Stimulated activated naive B cell treated with anti-CD40 and anti-IgM and Interleukin-4, amounts not matched to agents 10 μg/mL and 1 μg/mL and 100 μg/mL, for 72 hours (primary cell): ENCODE measurements at places on chromosomes 5 and 9.

GRCh38 chr9:34650816-34651215, 1.2 kb upstream of the IL11RA start:
- DNase-seq, result no peak

- no peak for DNase-seq
Measured at GRCh38 chr9:128911529-128912035, 9.2 kb upstream of the PHYHD1 start.

DNA sequence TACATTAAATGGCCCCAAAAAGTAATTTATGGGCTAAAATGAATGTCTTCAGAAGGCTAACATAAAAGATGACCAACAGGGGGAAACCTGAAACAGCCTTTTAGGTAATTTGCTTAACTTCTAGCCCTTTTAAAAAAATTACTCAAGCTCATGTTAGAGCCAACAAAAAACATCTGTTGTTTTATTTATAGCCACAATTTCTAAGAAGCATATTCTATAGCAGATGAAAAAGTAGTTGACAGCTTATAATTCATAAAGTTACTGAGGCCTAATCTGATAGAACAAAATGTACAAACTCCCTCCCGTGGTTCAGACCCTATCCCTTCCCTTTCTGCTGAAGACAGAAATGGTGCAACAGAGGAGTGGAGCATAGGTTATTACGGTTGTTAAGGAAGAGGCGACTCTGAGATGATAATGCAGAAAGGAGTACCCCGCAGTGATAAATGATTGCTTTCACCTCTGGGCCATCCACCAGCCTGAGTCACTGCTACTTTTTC, 46.1 kb downstream of the PIK3R1 start:
- no peak for DNase-seq

DNA sequence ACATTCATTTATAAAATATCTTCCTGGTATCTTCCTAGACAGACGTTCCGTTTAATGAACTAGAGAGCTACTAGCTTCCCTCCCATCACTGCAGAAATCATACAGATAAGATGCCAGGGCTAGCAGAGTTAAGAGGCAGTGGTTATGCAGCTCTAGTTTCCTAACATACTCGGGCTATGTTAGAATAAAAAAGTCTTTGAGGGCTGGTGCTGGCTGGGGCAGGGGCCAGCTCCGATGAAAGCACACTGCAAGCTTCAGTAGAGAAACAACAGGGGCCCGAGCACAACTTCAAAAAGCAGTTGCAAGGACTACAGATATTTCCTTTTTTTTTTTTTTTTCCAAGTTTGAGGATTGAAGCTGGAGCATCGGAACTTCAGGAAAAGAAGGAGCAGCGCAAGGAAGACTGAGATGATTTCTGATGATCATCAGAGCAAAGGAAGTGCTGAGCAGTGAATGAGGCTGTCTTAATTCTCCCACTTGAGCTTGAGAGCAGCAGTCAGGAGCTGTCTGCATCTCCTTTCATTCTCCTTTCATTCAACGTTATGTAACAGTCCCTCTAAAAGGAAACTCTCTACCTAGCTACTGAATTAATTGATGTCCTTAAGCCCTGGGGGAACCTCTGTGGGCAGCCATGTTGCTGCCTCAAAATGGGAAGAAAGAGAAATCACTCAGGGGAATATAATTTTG, 47.6 kb upstream of the ADCY2 start:
- DNase-seq, result no peak

GRCh38 chr5:170408877-170409660, 19.9 kb upstream of the KCNMB1 start:
- no peak for DNase-seq

GRCh38 chr5:32210151-32210550, 36.0 kb upstream of the GOLPH3 start:
- no peak for DNase-seq

DNA sequence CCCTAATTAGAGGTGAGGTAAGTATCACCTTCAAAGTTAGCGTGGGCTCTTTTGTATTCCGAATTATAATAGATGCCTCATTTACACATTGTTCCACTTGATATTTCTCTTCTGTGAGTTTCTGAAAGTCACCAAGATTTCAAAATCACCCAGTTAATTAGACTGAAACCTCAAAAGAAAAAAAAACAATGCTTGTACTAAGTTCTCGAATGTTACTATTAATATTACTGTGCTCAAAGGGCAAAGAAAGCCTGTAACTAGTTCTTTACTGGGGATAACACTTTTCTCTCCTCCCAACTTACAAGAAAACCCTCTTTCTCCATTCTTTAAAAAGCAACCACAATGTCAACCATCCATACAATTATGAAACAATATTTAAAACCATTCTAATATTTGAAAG, 98.5 kb downstream of the STRBP start:
- DNase-seq, result no peak

GRCh38 chr5:65157906-65158603, 323.7 kb downstream of the ADAMTS6 start:
- no peak for DNase-seq

- no peak for DNase-seq
Measured at GRCh38 chr9:109264877-109265587, 55.8 kb downstream of the EPB41L4B start.

- DNase-seq, result no peak
Measured at GRCh38 chr9:132350861-132351315, 3.9 kb downstream of the SETX start.

- no peak for DNase-seq
Measured at GRCh38 chr9:16871336-16872151, 1.1 kb upstream of the BNC2 start.

GRCh38 chr5:76610196-76610595, 13.0 kb downstream of the F2RL2 start:
- DNase-seq, result no peak

GRCh38 chr9:75169623-75170022, 81.3 kb downstream of the OSTF1 start:
- no peak for DNase-seq

GRCh38 chr9:93843396-93843795, 111.8 kb downstream of the BARX1 start:
- DNase-seq, result no peak

DNA sequence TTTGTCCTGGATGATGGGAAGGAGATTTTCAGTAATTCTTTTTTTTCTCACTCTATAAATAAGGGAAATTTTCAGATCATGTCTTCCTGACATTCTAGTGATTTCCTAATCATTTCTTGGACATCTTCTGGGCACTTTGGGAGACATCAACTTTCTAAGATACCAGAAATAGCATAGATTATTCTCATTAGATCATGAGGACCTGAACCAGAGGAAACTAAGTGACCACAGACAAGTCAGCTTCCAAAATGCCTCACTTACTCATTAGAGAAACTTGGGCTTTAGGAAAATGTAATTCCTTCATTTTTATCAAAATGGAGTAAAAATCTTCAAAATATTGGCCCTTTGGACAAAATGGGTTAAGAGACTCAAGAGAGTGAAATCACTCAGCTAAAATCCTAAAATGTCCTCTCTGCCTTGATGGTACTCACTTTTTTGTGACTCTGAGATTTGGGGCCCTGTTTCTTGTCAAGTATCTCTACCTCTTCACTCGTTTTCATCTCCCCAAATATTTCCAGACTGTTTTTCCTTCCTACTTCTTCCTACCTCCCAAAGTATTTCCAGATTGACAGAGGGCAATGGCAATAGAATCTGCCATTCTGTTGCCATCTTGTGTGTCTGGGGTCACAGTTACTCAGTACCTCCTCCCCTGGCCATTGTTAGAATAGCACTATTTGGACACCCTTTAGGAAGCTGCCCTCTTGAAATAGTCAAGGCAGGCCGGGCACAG, 194.5 kb downstream of the NR3C1 start:
- no peak for DNase-seq

DNA sequence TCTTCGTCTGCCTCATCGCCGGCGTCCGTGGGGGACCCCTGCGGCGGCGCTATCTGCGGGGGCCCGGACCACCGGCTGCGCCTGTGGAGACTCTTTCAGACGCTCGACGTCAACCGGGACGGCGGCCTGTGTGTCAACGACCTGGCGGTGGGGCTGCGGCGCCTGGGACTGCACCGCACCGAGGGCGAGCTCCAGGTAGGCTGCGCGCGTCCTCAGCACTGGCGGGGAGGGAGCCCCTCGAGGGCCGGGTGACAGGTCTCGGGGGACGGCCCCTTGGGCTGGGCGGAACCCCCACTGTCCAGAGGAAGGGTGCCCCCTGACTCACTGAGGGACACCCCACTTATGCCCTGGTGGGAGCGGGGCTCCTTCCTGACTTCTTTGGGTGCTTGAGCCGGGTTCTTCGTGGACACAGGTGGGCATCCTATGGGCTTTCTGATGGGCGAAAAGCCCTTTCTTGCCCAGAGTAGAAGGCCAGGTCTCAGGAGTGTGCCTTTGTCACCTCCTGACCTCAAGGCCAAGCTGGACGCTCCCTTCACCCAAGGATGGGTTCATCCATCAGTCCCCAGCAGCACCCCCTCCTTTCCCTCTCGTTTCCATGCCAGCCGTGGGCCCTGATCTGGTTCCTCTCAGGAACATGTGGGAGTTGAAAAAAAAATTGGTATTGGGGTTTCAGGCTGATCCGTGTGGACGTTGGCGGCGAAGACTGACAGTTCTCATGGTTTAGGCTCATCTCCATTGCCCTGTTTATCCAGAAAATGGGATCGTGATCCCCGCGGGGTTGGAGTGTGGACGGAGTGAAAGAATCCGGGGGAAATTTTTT, 564 bp downstream of the SLC25A25 start:
- no peak for DNase-seq

DNA sequence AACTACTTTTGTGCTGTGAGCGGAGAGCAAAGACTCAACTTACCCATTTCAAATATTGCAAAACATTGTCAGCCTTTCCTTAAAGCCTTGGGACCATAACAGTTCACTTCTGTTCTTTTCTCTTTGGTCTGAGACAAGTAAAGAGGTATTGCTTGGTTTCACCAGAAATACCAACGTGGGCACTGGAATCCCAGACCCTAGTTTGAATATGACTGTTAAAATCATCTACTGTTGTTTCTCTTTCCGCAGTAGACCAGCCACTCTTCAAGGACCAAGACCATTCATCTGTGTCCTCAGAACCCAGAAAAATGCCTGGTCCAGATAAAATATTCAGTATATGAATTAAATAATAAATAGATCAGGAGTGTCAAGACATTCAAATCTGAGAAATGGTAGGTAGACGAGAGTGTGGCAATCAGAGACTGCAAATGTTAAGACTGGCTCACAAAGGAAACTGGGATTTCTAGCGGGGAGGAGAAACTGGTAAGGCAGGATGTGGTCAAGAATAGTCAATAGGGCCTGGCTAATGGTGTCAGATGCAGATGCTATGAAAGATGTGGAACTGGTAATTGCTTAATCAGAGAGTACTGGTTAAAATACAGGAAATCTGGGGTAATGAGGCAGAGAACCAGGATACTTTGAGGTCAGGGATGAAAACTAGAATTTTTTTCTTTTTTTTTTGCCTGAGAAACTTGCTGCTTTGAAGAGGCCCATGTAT, 82.1 kb upstream of the IL33 start:
- no peak for DNase-seq

DNA sequence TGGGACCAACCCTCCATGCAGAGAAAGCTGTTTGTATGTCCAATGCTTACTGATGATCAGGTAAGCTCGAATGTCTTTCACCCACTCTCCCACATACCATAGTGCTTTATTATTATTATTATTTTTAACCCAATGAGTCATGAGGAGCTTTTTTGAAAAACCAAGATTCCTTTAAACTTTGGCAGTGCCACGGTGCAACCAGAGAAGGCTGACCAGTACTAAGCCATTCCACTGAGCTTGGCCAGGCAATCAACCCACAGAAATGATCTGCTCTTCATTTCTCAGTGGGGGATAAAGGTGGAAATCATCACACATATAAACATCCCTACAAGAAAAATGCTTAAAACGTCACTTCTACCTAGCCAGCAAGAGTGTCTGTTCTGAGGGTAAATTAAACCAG, 35.5 kb downstream of the JAKMIP2 start:
- no peak for DNase-seq

DNA sequence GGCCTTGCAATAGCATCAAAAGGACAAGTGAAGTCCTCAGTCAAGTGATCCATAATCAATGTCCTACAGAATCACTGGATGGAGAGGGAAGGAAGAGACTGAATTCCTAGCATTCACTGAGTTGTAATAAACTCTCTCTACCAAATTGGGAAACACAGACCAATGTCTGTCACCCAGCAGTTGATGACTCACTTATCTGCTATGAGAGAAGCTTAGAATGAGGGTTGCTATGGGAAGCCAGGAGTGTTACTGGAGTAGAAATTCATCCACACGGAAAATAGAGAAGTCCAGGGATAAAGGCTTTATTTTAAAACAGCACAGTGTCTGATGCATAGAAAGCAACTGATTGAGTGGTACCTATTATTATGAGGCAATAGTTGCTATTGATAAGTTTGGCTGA, 407.4 kb downstream of the BRINP1 start:
- no peak for DNase-seq

GRCh38 chr5:59843511-59844213, 49.9 kb downstream of the PDE4D start:
- no peak for DNase-seq

- DNase-seq, result no peak
Measured at GRCh38 chr5:146751054-146751453, 127.5 kb downstream of the PPP2R2B start.

- DNase-seq, result no peak
Measured at GRCh38 chr9:27933210-27934025, 360.1 kb upstream of the C9orf72 start.

DNA sequence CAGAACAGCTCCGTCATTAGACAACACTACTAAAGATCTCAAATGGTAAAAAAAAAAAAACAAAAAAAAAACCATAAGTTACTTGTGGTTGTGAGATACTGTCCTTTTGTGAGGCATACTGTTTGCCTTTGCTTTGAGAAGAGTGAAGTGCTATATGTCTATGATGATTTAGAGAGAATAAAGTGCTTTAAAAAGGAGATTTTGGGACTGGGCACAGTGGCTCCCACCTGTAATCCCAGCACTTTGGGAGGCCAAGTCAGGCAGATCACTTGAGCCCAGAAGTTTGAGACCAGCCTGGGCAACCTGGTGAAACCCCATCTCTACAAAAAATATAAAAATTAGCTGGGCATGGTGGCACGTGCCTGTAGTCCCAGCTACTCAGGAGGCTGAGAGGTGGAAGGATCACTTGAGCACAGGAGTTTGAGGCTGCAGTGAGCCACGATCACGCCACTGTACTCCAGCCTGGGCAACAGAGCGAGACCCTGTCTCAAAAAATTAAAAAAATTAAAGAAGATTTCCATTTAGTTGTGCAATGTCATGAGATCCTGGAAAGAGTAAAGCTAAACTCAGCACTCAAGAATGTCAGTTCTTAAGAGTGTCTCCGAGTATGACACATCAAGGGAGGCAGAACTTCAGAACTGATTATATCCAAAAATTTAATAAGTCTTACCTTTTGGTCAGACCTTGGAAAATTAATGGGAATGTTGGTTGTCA, 87.3 kb downstream of the PRDM6 start:
- no peak for DNase-seq

- no peak for DNase-seq
Measured at GRCh38 chr5:146586752-146587151, 70.8 kb upstream of the GPR151 start.
